ENCODE measurements at places on chromosomes 5 and 9.

DNA sequence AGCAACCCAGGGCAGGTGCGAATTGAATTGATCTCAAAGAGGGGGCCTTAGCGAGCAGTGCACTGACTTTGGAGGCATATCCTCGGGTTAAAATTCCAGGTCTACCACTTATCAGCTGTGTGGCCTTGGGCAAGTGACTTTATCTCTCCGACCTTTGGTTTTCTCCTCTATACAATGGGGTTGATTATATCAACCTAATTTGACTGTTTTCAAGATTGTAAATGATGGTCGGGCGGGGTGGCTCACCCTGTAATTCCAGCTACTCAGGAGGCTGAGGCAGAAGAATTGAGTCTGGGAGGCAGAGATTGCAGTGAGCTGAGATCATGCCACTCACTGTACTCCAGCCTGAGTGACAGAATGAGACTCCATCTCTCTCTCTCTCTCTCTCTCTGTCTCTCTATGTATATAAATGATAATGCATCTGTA, 18.7 kb downstream of the SPRY4 start:
- no peak for DNase-seq

DNA sequence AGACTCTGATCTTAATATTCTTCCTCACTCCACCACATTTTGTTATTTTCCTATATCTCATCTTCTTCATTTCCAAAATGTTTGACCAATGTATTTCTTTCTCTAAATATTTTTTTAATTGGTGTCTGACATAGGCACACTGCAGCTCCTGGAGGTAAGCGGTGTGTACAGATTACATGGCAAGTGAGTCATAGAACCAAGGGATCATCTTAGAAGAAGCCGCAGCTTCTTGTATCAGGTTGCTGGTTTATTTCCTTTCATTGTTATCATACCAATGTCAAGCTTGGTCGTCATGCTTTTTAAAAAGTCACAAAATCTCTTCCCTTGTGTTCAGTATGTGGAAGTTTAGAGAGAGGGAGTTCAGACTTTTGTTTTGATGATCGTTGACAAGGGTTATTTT, 526.1 kb upstream of the CDH18 start:
- DNase-seq, result peak; percentile 47

DNA sequence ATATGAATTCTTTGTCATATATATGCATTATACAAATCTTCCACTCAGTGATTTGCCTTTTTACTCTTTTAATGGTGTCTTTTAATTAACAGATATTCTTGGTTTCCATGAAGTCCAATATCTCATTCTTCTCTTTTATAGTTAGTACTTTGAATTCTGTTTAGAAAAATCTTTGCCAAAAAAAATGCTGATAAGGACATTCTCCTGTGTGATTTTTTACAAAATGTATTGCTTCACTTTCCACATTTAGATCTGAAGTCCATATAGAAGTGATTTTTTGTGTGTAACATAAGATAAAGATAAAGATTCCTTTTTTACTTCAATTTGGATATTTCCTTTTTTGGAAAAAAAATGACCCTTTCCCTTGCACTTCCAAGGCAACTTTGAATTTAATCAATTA, 50.3 kb downstream of the OTP start:
- no peak for DNase-seq

GRCh38 chr5:176781638-176782570, 28.5 kb upstream of the UNC5A start:
- no peak for DNase-seq

GRCh38 chr5:6386271-6386670, 7.9 kb upstream of the MED10 start:
- DNase-seq, result no peak

GRCh38 chr5:124718380-124718789, 28.1 kb downstream of the ZNF608 start:
- DNase-seq, result no peak

GRCh38 chr5:178328826-178329730, 96.5 kb upstream of the PHYKPL start:
- DNase-seq, result no peak

GRCh38 chr5:6535594-6535993, 86.9 kb downstream of the UBE2QL1 start:
- DNase-seq, result no peak

GRCh38 chr5:25416960-25417359, 772.2 kb upstream of the CDH10 start:
- no peak for DNase-seq

DNA sequence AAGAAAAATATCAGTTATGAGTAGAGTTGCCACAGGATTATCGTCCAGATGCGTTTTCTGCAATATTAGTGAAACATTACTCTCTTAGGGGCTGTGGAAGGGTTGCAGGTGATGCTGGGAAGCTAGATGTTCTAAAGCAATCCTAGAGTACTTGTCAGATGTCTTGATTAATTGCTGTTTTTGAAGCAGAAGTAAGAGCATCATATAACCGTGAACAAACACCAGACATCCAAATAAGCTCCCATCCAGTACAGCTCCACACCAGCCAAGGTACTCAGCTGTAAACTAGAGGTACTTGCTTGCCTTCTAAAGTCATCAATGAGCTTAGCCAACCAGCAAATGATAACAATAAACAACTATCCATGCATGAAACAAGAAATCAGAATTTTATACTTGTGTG, 131.1 kb downstream of the ST8SIA4 start:
- DNase-seq, result no peak

DNA sequence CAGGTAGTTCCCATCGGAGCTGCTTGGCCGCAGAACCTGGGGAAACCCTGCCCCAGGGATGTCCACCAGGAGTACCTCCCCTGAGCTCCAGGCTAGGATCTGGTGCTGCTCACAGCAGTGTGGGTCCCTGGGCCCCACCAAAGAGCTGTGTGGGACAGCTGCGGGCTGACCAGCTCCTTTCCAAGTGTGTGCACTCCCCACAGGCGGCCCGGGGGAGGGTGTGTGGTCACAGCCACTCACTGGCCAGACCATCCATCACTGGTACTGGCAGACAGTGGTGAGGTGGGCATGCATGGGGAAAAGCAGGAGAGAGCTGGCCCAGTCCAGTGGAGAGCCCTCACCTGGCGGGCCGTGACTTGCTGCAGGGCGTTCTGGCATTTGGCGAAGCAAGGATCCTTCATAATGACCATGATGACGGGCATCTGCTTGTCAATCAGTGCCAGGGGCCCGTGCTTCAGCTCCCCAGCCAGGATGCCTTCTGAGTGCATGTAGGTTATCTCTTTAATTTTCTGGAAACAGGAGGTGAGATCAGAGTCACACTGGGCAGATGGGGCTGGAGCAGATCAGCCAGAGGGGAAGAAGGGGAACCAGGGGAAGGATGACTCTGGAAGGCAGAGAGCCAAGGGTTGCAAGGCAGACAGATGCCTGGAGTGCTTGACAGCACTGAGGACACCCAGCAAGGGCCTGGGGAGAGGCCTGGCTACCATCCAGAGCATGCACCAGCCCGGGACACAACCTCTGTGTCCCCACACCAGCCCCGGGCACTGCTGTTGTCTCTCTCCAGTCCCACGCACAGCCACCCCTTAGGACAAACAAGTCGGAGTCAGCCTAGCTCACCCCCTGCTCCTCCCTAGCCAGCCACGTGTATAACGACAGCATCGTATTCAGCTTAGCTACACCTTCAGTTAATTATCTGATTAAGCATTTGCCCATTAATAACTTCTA, 12.8 kb upstream of the MAPK9 start:
- DNase-seq, result no peak

DNA sequence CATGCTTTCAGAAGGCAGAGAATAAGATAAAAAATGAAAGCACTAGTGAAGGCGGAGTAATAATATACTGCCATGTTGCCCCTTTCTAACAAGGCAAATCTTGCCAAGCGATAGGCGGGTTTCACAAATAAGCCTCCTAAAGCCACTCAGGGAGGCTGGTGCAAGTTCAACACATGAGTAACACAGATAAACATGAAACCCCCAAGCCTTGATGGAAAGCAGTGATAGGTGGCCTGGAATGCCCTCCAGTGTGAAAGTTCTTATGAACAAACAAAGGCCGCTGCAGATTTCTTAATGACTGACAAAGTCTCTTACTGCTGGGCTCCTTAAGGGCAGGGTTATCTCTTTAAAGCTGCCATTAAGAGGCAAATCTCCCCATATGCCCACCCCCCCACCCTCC, 154.7 kb downstream of the ZDHHC21 start:
- no peak for DNase-seq

GRCh38 chr5:142253938-142254337, 70.9 kb downstream of the SPRY4 start:
- peak; percentile 28 for DNase-seq

DNA sequence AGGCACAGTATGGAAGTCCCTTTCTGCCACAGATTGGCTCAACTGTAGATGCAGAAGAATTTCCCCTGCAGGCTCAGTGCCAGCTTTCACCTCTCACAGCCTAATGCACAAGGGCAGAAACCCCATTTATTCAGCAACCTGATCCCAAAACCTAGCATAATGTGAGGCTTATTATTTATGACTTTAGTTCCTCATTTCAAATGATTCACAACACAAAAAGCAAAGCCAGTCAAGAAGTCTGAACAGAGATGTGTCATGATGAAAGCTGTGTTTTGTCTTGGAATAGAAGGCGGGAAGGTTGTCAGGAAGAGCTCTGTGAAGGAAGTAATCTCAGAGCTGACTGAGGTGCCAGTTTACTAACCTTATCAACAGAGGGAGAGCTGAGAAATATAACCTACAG, 369.7 kb downstream of the LRRC70 start:
- DNase-seq, result no peak

DNA sequence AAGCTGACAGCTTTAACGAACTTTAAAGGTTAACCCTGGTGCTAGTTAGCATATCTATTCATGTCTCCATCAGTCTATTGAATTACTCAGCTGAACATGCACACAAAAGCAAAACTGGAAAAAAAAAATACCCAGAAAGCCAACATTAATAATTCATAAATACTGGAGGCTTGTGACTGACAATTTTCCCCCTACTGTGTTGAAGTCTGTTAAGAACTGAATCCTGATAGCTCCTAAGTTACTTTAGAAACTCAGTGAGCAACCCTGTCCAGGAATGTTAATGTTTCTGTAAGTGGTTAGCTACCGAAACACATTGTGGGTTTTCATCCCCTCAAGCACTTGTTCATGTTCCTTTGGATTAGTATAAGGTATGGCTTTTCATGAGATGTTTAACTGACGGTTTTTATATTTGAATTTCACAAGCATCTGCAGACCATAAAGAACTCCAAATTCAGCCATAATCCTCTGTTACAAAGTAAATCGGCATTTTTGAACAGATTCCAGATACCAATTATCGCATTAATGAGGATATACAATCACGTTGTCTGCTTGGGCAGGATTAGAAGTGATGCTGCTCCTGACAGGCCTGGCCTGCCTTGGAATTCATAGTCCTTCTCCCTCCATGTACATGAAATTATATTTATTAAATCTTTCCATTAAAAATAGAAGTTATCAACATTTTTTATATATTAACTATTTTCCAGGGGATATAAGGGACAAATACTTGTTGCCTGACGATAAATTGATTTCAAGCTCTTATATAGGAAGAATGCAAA, 331.2 kb downstream of the TLE4 start:
- DNase-seq, result no peak

GRCh38 chr9:90065851-90066250, 461.0 kb downstream of the GADD45G start:
- no peak for DNase-seq

DNA sequence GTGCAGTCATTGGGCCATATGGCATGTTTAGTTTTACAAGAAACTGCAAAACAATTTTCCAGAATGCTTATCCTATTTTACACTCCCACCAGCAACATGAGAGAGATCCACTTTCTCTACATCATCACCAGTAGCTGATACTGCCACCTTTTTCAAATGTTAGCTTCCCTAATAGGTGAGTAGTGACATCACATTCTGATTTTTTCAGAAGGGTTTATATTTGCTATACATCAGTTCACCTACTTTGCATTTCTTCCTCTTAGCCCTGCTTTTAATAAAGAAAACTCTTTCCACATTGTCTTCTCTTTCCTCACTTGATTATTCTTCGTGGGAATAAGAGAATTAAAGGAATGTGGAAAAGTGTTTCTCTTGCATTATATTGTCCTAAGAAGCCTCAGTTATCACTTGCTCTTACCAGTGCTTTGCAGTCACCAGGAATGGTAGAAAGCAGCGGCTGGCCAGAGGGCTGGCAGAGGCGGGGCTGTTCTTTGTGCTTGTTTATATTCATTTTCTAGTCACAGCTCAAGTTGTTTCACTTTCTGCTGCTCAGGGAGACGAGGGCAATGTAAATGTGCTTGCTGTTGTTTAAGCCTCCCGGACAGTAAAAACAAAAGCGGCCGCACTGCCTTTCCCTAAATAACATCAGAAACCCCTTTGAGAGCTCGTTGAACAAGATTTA, 164.8 kb downstream of the HSD17B3 start:
- peak; percentile 65 for DNase-seq

DNA sequence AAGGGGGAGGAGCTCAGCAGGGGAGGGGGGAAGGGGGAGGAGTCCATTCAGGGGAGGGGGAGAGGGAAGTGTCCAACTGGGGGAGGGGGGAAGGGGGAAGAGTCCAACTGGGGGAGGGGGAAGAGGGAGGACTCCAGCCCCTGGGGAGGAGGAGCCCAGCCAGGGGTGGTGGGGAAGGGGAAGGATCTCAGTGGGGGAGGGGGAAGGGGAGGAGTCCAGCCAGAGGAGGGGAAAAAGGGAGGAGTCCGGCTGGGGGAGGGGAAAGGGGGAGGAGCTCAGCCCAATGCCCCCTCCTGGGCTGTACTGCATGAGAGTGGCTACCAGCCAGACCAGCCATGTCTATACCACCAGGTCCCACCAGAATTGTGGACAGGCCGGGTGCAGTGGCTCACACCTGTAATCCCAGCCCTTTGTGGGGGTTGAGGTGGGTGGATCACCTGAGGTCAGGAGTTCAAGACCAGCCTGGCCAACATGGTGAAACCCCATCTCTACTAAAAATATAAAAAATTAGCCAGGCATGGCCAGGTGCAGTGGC, 30.6 kb upstream of the ADAMTS2 start:
- no peak for DNase-seq

DNA sequence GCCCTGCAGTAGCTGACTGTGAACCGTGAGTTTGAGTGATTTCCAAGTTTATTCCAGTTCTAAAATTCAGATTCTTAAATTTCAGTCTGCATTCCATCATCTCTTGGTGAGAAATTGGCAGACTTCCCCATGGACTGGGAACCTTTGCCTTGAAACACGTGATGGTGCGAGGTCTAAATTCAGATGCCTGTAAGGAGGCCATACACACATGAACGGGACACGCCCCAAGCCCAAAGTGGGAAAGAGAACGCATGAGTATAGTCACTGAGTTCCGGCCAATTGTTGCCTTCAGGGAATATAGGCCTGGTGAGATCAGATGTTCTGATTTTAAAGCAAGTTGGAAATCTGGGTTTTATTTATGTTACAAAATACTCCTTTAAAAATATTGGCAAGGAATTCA, 1084.4 kb upstream of the WWC1 start:
- DNase-seq, result no peak

DNA sequence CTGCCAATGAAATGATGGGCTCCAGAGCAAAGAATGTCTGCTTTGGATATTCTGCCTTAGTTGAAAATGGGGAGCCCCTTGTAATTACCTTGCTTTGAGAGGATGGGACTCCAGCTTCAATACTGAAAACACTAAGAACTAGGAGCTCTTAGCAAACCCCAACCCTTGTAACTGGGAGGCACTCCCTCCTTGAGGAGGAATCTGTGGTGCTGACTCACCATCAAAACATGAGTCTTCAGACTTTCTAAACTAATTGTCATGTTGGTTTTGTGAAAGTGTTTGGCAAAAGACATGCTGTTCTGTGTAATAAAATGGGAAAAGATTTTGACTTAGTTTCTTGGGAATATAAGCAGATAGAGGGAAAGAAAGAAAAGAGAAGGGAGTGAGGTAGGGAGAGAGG, 91.9 kb upstream of the PTPRD start:
- DNase-seq, result no peak
